Ascending aorta (tissue), 2 donors: ENCODE measurements at places on chromosomes 16 and 17.

DNA sequence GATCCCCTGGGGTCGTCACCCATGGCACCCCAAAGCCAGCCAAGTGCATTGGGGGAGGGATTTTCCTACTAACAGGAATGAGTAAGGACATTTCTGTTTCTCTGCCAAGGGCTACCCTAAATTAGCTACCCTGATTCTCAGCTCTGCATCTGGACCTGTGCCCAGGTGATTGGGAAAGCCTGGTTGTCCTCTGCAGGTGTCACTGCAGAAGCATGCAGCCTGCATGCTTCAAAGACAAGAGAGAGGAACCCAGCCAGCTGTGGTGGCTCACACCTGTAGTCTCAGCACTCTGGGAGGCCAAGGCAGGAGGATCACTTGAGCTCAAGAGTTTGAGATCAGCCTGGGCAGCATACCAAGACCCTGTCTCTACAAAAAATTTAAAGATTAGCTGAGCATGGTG is 19.6 kb downstream of the BEAN1 start:
- DNase-seq: no peak

- no peak for DNase-seq
These were observed 90.6 kb downstream of the BMERB1 start for GRCh38 chr16:15524966-15525365.

DNA sequence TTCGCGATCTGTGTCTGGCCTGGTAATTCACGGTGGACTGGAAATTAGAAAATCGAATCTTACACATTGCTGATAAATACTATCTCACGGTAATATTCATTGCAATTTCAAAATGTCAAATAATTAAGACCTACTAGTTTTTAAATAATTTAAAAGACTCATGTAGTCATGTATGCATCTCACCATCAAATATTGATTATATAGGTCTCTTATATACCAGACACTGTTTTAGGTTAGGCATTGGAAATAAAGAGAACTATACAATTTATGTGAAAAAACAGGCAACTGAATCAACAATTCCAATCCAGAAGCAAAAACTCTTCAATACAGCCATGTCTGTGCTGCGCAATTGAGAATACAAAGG is 7.5 kb upstream of the PIRT start:
- no peak for DNase-seq

DNA sequence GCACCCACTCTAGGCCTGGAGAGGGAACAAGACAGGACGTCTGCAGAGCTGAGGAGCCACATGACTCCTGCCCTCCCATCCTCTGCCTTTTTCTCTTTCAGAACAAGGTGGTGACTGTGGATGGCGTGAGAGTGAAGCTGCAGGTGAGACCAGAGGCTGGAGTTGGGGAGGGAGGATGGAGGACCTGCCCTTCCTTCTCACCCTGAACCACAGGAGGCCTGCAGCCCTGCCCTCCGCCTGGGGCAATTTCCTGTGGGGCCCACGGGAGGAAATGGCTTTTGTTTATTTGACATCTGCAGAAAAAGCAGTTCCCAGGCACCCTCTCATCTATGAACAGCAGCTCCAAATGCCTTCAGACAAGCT is 5.1 kb downstream of the RAB37 start:
- DNase-seq: no peak

DNA sequence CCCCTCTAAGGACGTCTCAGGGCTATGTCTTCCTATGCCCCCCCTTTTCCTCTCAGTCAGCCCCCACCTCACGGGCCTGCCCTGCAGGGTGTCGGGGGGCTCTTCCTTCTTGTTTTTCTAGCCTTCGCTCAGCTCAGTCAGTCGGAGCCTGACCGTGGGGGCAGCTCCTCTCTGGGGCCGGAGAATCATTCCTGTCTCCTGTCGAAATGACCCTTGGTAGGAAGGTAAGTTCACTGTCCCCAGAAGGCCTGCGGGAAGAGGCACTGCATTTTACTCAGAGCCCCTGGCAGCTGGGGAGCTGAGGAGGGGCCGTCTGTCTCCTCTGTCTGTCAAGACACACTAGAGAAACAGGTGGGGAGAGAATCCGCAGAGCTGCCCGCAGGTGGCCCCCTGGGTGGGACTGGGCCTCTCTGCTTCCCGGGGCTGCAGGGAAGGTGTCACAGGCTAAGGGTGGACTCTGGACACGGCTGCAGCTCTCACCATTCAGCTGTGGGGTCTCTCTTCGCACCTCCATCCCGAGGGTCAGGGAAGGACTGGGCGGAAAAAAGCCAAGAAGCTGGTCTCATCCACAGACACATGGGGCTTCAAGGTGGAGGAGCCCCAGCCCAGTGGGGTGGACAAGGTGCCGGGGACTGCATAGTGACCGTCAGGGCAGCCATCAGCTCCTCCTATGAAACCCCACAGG is 112.8 kb upstream of the TNRC6C start:
- DNase-seq: no peak

- DNase-seq: no peak
These were observed 17.0 kb upstream of the ABCA8 start for GRCh38 chr17:68972119-68972704.
